ENCODE measurements at places on chromosomes 12 and 14.
A peak's percentile ranks its signal among the peaks of the same experiment; 100 is the strongest.

DNA sequence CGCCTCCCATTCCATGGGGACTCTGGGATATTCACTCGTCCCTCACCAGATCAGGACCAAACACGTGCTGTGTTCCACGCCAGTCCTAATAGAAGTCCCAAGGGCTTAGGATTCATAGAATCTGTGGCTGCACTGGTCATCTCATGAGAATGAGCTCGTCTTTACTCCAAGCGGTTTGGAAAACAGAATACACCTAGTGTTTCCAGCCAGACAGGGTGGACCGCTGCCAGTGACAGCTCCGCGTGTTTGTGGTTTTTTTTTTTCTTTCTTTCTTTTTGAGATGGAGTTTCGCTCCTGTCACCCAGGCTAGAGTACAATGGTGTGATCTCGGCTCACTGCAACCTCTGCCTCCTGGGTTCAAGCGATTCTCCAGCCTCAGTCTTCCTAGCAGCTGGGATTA is 75.1 kb downstream of the GLT1D1 start:
- DNase-seq, result no peak

GRCh38 chr14:30223385-30223785 is 295.7 kb upstream of the PRKD1 start:
- DNase-seq, result no peak

GRCh38 chr12:69873429-69873828 is 48.4 kb downstream of the MYRFL start:
- no peak for DNase-seq

GRCh38 chr14:100714258-100714892 is 12.3 kb upstream of the DLK1 start:
- peak; percentile 37 for DNase-seq

DNA sequence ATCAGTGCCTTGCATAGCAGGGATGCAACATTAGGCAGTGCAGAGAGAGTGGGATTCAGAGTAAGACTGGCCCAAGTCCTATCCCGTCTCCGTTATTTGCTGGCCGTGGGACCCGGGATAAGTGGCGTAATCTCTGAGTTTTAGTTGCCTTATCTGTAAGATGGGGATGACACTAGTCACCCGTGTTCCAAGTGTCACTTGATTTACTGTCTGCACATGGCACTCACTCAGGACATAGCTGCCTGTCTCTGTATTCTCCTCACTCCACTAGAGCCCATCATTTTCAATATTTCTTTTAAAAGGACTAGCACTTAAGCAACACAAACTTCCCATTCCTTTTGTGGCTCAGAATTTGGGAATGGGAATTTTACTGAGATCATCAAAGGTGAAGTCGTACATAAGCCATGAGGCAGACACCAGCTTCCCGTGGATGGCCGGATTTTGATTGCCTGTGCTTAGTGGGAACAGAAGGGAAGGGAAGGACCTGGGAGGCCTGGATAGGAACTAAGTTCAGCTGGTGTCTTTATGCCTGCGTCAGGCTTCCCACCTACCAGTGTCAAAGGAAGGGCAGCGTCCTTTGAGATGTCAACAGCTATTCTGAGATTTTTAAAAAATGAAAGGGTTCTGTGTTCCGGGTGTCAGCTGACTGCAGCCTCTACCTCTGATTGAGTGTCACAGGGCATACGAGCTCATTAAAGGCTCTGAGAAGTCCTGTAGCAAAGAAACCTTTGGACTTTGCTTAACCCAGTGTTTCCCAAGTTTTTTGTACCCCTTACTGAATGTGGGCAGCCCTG is 361.4 kb downstream of the CACNA1C start:
- no peak for DNase-seq

DNA sequence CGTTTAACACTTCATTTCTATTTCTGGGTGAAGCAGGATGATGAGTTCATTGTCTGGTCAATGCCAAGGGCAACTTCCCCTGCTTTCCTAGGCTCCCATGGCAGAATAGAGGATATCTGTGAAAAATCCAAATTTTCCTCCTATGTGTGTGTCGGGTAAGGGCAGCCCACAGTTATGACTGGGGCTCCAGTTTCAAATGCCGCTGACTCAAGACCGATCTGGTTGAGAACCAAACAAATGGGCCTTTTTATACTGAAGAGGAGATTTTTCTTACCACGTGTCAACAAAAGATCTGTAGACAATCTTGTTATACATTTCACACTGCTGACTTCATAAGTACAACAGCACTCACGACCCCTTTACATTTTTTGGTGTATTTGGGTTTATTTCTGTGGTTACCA is 120.8 kb downstream of the CHST11 start:
- no peak for DNase-seq

DNA sequence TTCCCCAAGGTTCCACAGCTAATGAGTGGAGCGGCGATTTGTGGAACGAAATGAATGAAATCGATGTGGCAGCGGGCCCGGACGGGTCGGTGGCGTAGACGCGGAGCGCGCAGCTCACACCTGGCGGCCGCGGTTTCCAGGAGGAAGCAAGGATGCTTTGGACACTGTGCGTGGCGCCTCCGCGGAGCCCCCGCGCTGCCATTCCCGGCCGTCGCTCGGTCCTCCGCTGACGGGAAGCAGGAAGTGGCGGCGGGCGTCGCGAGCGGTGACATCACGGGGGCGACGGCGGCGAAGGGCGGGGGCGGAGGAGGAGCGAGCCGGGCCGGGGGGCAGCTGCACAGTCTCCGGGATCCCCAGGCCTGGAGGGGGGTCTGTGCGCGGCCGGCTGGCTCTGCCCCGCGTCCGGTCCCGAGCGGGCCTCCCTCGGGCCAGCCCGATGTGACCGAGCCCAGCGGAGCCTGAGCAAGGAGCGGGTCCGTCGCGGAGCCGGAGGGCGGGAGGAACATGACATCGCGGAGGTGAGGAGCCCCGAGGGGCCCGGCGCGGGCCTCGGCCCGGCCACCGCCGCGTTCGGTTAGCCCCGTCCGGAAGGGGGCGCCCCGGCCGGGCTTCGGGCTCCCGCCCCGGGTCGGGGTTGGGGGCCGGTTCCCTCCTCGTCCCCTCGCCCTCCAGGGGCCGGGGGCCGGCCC is at the start of gene PTPN11:
PTPN11 (plus strand) TSS at position 340 of the 689 bp plus-strand sequence; CDS start at position 505, 165 bp downstream.
- peak; percentile 85 for DNase-seq

GRCh38 chr12:106758349-106759110 is 16.0 kb upstream of the RIC8B start:
- no peak for DNase-seq

All from NCI-H1417 (cell line).